ENCODE measurements at places on chromosomes 3 and 15. TPM values are rescaled to one million over a fixed set of nuclear protein-coding genes. Genes with fewer than 3 reads are reported as not detected.

The TM4SF1 gene
- 760 TPM for total RNA-seq

The GOLGA8K gene
- total RNA-seq, result not detected

The ZNF80 gene
- total RNA-seq, result not detected

The STRIT1 gene
- total RNA-seq, result not detected

The ZPLD1 gene
- not detected for total RNA-seq

The ATP13A5 gene
- total RNA-seq, result not detected

The RAD51 gene
- total RNA-seq, result 9.1 TPM

The PPP1R14D gene
- total RNA-seq, result not detected

The ZKSCAN7 gene
- total RNA-seq, result 5.8 TPM

The ALDH1A3 gene
- total RNA-seq, result 53.0 TPM

The GRIP2 gene
- under 0.01 TPM for total RNA-seq

The NTRK3 gene
- total RNA-seq, result 2.3 TPM

The MORC1 gene
- total RNA-seq, result not detected

The SKOR1 gene
- total RNA-seq, result not detected

The DLL4 gene
- 0.54 TPM for total RNA-seq

The GOLGA8S gene
- total RNA-seq, result not detected

The SEMA3F gene
- 6.5 TPM for total RNA-seq

The ZNF501 gene
- 11.9 TPM for total RNA-seq

The CDHR4 gene
- not detected for total RNA-seq

The CFAP91 gene
- not detected for total RNA-seq

The OXTR gene
- total RNA-seq, result 2.5 TPM

The PLSCR2 gene
- not detected for total RNA-seq

The SLCO2A1 gene
- 4.5 TPM for total RNA-seq

The PAQR5 gene
- 6.5 TPM for total RNA-seq

The ELL3 gene
- 1.6 TPM for total RNA-seq

The NR2E3 gene
- not detected for total RNA-seq

The SLC12A1 gene
- total RNA-seq, result not detected

The SLC2A2 gene
- total RNA-seq, result not detected

The LMCD1 gene
- total RNA-seq, result 81.0 TPM

The EPHA3 gene
- 5.2 TPM for total RNA-seq

The ZIC1 gene
- not detected for total RNA-seq

The SLC24A5 gene
- total RNA-seq, result not detected

The C3orf70 gene
- 2.4 TPM for total RNA-seq

The KCNH8 gene
- not detected for total RNA-seq

The LDHAL6B gene
- total RNA-seq, result not detected

The MYO1E gene
- 107 TPM for total RNA-seq

The GOLGA6A gene
- total RNA-seq, result not detected

The CLEC3B gene
- total RNA-seq, result 203 TPM

The TTLL13 gene
- not detected for total RNA-seq

The MESP2 gene
- total RNA-seq, result not detected

The ENTPD3 gene
- total RNA-seq, result not detected

The CHL1 gene
- total RNA-seq, result not detected

The SLC7A14 gene
- 2.0 TPM for total RNA-seq

The ADAMTSL3 gene
- total RNA-seq, result 3.9 TPM

The ADGRG7 gene
- total RNA-seq, result not detected

The NCKIPSD gene
- total RNA-seq, result 37.7 TPM

The CADPS gene
- total RNA-seq, result not detected

The ARRDC4 gene
- total RNA-seq, result 16.2 TPM

The CPNE9 gene
- not detected for total RNA-seq

The CCDC9B gene
- total RNA-seq, result 1.1 TPM

The CCR9 gene
- not detected for total RNA-seq

The SH3GL3 gene
- total RNA-seq, result not detected

The PATL2 gene
- total RNA-seq, result not detected

The NSMCE3 gene
- 10.4 TPM for total RNA-seq

The POLR2H gene
- 85.4 TPM for total RNA-seq

The CCR2 gene
- not detected for total RNA-seq

The MCCC1 gene
- total RNA-seq, result 9.9 TPM

The PRSS50 gene
- total RNA-seq, result not detected
